ENCODE measurements at places on chromosomes 5 and 9.

- DNase-seq = no peak
Observed at GRCh38 chr5:10760096-10760920, 726 bp downstream of the DAP start.

DNA sequence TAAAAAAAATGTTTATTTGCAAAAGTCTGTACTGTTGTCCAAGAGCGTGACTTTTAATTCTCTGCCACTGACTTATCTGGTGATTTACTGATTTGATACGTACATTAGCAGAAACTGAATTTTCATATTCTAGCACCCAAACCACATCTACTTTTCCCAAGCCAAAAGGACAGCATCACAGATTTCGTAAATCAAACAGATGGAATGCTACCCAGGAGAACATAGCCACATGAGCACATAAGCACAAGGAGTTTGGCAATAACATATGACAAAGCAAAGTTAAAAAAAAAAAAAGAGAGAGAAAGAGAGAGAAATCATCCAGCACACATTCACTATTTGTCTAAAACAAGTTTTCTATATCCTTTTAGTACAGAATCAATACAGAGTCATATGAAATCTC, 83.7 kb downstream of the HINT1 start:
- no peak for DNase-seq

GRCh38 chr9:124005029-124005771, 6.4 kb upstream of the LHX2 start:
- no peak for DNase-seq

GRCh38 chr5:63923914-63924313, 38.3 kb downstream of the HTR1A start:
- DNase-seq = no peak

- no peak for DNase-seq
Observed at GRCh38 chr5:87263498-87263897, 4.2 kb upstream of the RASA1 start.

DNA sequence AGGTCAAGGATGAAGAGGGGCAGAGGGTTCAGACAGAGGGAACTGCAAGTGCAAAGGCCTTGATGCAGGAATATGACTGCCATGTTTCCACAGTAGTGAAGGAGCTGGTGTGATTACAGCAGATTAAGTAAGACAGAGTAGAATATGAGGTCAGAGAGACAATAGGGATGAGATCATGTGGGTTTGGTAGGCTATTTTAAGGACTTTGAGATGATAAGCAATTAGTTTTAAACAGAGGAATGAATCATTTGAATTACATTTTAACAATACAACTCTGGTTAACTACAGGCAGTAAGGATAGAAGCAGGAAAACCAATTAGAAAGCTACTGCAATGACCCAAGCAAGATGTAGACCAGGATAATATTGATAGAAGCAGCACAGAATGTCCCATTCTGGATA, 7.7 kb downstream of the CENPK start:
- DNase-seq = no peak

DNA sequence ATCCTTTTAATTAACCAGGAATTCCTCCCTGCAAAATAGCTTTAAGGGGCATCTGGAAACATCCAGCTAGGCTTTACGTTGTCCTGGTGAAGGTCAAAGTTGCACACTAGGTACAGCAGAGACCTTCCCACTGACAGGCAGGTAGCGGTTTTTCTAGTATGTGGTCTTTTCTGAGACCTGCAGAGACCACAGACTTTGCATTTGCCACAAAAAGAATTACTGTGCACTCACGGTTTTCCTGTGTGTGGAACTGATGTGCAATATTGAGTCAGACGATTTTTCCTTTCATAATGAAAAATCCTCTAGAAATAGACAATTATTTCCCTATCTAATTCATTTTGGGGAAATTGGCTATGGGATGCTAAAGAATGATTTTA, 417.0 kb upstream of the ADAMTSL1 start:
- no peak for DNase-seq

- no peak for DNase-seq
Observed at GRCh38 chr5:133611357-133612248, 738 bp downstream of the FSTL4 start.

All from stimulated activated CD8-positive, alpha-beta memory T cell treated with anti-CD3 and anti-CD28 coated beads, Interleukin-15, amount 100 ng/mL, for 24 hours (primary cell).